ENCODE measurements at places on chromosomes 1 and 21. TPM values are rescaled to one million over a fixed set of nuclear protein-coding genes. Genes with fewer than 3 reads are reported as not detected.
A peak's percentile ranks its signal among the peaks of the same experiment; 100 is the strongest.

DNA sequence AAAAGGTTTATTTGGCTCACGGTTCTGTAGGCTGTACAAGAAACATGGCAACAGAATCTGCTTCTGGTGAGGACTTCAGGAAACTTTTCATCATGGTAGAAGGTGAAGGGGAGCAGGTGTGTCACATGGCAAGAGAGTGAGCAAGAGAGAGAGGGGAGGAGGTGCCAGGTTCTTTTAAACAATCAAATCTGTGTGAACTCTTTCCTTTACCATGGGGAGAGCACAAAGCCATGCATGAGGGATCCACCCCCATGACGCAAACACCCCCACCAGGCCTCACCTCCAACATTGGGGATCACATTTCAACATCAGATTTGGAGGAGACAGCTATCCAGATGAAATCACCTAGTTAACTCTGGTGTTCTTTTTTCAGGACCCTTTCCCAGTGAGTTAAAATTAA is 103.6 kb downstream of the GALNT2 start:
- H3K36me3 ChIP-seq, result no peaks in the 10 kb centered on the region
- H3K4me1 ChIP-seq, result peaks cover 17% of the 10 kb centered on the region
- no peak overlapping the region for H3K4me3 ChIP-seq
- no peak overlapping the region for H3K27ac ChIP-seq
- no peaks in the 10 kb centered on the region for H3K27me3 ChIP-seq

DNA sequence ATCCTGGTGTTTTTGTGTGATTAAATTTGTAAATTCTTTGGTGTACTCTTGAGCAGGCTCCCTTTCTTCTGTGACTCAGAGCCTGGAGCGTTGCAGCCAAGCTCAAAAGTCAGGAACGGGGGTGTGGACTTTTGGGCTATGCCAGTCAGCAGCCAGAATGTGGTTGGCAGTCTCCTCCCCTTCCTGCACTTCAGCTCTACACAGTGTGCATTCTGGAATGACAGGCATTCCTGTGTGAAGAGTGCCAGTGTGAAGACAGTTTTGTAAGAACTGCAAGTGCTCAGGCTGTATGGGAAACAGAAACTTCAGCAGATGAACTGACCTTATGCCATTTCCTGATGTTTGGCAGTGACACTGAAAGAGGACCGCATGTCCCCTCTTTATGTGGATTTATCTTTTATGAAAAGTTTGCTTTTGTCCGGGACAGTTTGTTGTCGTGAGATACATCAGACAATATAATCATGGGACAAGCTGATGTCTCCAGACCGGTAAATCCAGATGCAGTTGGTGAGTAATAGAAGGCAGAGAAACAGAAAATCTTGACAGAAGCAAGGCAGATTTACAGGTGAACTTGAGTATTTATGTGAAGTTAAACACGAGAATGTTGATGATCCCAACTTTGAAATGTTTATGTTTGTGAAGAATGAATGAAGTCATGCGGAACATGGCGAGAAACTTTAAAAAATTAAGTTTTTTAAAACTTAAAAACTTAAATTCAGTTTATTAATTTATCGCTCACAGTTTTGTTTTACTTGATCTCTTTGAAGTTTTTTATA is 67.7 kb upstream of the RCC1 start:
- peaks cover 16% of the 10 kb centered on the region for H3K4me1 ChIP-seq
- peak; percentile 84 for DNase-seq
- peak overlapping the region; percentile 82 for H3K27ac ChIP-seq
- H3K4me3 ChIP-seq, result peak overlapping the region; percentile 48
- H3K36me3 ChIP-seq, result peaks cover 4% of the 10 kb centered on the region

DNA sequence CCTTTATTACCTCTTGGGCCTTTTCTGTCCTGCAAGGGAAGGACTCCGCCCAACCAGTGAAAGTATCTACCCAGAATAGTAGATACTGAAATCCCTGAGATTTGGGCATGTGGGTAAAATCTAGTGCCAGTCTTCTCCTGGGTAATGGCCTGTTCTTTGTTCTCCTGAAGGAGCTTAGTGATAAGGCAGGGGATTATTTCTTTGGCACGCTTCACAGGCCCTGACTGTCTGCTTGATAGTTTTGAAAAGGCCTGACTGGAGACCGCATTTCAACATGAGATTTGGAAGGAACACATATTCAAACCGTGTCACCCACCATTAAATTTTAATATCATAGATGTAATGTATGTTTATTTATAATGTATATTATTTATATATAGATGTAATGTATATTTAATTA is 48.9 kb downstream of the RASAL2 start:
- H3K27me3 ChIP-seq, result no peaks in the 10 kb centered on the region
- H3K27ac ChIP-seq, result no peak overlapping the region
- no peak overlapping the region for H3K4me3 ChIP-seq

DNA sequence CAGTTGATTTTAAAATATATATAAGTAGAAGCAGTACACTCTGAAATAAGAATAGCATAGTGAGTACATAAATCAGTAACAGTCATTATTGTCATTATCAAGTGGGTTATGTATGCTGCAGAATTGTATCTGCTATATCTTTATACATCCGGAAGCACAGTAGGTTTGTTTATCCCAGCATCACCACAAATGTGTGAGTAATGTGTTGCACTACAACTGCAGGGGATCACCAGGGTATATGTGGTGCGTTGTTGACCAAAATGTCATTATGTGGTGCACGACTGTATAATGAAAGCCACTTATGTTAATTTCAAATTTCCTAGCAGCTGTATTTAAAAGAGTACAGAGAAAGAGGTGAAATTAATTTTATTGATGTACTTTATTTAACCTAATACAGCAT is 87.7 kb upstream of the GADD45A start:
- no peak overlapping the region for H3K4me3 ChIP-seq
- H3K27me3 ChIP-seq, result no peaks in the 10 kb centered on the region
- no peaks in the 10 kb centered on the region for H3K4me1 ChIP-seq
- no peaks in the 10 kb centered on the region for H3K36me3 ChIP-seq

- H3K36me3 ChIP-seq, result peaks cover 44% of the 10 kb centered on the region
- no peaks in the 10 kb centered on the region for H3K27me3 ChIP-seq
- no peak overlapping the region for H3K27ac ChIP-seq
- no peak for DNase-seq
- H3K4me3 ChIP-seq, result no peak overlapping the region
Measured at GRCh38 chr1:6585841-6586240, 6.0 kb downstream of the ZBTB48 start.

C1orf198 gene
- total RNA-seq, result 101 TPM

TARS2 gene
- 23.7 TPM for total RNA-seq

DENND2C gene
- total RNA-seq, result 3.8 TPM

SGIP1 gene
- 12.4 TPM for total RNA-seq
